ENCODE measurements at places on chromosomes 4 and X.

DNA sequence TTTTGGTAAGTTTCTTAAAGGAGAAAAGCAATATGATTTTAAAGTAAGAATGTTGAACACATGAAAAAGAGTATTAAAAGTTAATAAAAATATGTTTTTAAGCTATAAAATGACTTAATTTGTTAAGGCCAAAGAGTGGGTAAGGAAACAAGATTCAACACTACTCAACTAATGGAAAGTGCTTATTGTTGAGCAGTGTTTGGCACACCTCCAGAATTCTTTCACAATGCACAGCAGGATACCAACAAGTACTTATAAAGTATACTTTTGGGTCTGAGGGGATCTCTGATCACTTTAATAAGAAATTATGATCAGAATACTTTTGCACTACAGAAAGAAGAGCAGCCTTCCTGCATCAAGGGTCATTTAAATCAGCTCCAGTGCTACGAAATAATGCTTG, 5.9 kb downstream of the LAMP2 start:
- no peak for DNase-seq

- DNase-seq, result no peak
Observed at GRCh38 chrX:15869695-15870094, 15.1 kb upstream of the AP1S2 start.

DNA sequence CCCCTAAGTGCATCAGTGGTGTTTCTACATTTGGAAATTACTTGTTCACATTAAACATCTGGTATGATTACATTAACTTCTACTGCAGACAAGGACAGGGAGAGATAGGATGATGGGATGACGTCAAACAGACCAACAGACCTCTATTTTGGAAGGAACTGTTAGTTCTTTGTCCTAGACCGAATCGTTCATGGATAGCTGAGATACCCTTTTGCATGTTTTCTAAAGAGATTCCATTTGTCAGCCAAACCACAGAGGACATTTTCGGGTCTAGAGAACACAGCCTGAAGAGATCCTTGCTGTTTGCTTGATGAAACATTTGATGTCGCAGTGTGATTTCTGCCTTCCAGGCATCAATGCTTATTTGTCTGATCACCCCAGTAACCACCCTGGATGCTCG, 27.7 kb downstream of the CHST7 start:
- DNase-seq, result no peak

- DNase-seq, result no peak
Observed at GRCh38 chr4:48167538-48168263, 33.7 kb upstream of the TXK start.

DNA sequence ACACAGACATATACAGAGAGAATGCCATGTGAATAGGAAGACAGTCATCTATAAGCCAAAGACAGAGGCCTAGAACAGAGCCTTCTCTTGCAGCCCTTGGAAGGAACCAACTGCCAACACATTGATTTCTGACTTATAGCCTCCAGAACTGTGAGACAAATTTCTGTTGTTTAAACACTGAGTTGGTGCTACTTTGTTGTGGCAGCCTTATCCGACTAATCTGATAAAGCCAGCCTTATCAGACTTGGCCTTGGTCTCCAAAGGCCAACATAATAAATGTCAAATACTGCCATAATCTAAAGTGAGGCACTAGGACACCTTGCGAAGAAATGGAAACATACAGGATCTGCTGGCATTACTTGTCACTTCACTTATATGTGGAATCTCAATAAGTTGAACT, 24.3 kb upstream of the PRDX4 start:
- no peak for DNase-seq

- DNase-seq, result peak; percentile 41
Observed at GRCh38 chr4:139556724-139557555, 921 bp upstream of the SETD7 start.

- no peak for DNase-seq
Observed at GRCh38 chr4:127856813-127857447, 23.8 kb upstream of the PLK4 start.

DNA sequence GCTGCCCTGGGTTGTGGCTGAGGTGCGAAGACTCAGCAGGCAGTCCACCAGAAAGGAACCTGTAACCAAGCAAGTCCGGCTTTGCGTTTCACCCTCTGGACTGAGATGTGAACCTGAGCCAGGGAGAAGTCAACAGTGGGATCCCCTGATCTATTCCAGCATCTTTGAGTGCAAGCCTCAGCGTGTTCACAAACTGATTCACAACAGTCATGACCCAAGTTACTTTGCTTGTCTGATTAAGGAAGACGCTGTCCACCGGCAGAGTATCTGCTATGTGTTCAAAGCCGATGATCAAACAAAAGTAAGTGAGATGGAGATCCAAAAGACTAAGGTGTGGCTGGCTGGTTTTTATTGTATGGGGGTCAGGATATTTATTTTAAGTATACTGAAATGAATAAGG, 11.3 kb downstream of the TBC1D1 start:
- DNase-seq, result no peak

Measured in SHP77 treated with DMSO at 0.1 percent for 48 hours (cell line).